Neural progenitor cell (in vitro differentiated cells): ENCODE measurements at places on chromosomes 11 and 22. TPM values are rescaled to one million over a fixed set of nuclear protein-coding genes. Genes with fewer than 3 reads are reported as not detected.

The TTC28 gene
- total RNA-seq: 44.4 and 46.2 TPM in 2 replicates

GRCh38 chr11:112225753-112226061 lies 521 bp upstream of the PTS start:
- H3K27me3 ChIP-seq: peaks cover 18% of the 10 kb centered on the region
- H3K36me3 ChIP-seq: no peaks in the 10 kb centered on the region
- peak overlapping the region; percentile 64 for H3K4me3 ChIP-seq
- H3K4me1 ChIP-seq: peaks cover 10% of the 10 kb centered on the region
- H3K27ac ChIP-seq: no peak overlapping the region

DNA sequence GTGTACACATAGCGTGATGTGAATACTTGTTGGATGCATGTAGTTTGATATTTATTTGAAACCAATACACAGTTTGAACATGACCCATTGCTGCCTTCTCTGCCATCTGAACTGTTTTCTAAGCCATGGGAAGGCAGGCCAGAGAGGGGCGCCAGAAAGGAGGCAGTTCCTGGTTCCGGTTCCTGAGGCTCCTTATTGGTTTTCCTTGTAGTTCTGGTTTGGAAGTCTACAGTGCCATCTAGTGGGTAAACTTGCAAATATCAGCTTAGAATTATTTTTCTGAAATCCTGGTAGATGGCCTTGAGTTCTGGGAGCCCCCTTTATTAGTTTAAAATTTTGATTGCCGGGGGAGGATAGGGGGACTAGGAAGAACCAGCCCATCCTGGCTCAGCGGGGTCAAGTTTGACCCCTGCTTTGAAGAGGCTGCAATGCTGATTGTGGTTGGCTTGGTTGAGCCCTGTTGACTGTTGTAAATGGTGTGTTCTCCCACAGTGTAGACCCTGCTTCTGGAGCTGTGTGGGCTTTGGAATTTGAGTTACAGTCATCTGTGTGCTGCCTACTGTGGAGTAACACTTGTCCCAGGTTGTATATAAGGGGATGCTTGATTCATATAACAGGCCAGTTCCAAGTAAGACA lies 48.4 kb downstream of the GRAMD1B start:
- peak; percentile 83 for DNase-seq
- H3K4me3 ChIP-seq: no peak overlapping the region
- H3K4me1 ChIP-seq: peaks cover 8% of the 10 kb centered on the region
- no peak overlapping the region for H3K27ac ChIP-seq

GRCh38 chr22:47356511-47357011 lies 594.1 kb downstream of the TBC1D22A start:
- H3K4me1 ChIP-seq: no peaks in the 10 kb centered on the region
- no peak overlapping the region for H3K27ac ChIP-seq
- no peak for DNase-seq
- no peaks in the 10 kb centered on the region for H3K27me3 ChIP-seq

The CRELD2 gene
- 12.2 and 22.6 TPM in 2 replicates for total RNA-seq

The H19 gene
- total RNA-seq: not detected in 2 replicates

The SLC22A8 gene
- total RNA-seq: not detected in 2 replicates

- no peaks in the 10 kb centered on the region for H3K36me3 ChIP-seq
- no peaks in the 10 kb centered on the region for H3K4me1 ChIP-seq
- no peak overlapping the region for H3K27ac ChIP-seq
- no peak overlapping the region for H3K4me3 ChIP-seq
- no peak for DNase-seq
Measured at GRCh38 chr11:102620818-102621561, 4.1 kb downstream of the MMP20 start.

The HBD gene
- total RNA-seq: not detected in 2 replicates

The MYO7A gene
- 0.97 and 2.7 TPM in 2 replicates for total RNA-seq

The PHF5A gene
- total RNA-seq: 106 and 114 TPM in 2 replicates

- H3K27me3 ChIP-seq: no peaks in the 10 kb centered on the region
- no peak for DNase-seq
- peaks cover 36% of the 10 kb centered on the region for H3K4me1 ChIP-seq
- H3K36me3 ChIP-seq: no peaks in the 10 kb centered on the region
- no peak overlapping the region for H3K4me3 ChIP-seq
Measured at GRCh38 chr11:11416917-11417316, 63.9 kb upstream of the CSNK2A3 start.

- H3K27me3 ChIP-seq: peaks cover 91% of the 10 kb centered on the region
- no peak for DNase-seq
- no peak overlapping the region for H3K4me3 ChIP-seq
- no peaks in the 10 kb centered on the region for H3K36me3 ChIP-seq
- H3K27ac ChIP-seq: no peak overlapping the region
Measured at GRCh38 chr11:111500481-111500880, 11.7 kb downstream of the BTG4 start.

The FAM168A gene
- total RNA-seq: 19.3 and 36.7 TPM in 2 replicates

- H3K27me3 ChIP-seq: no peaks in the 10 kb centered on the region
- no peaks in the 10 kb centered on the region for H3K36me3 ChIP-seq
- no peak overlapping the region for H3K27ac ChIP-seq
- DNase-seq: no peak
- no peaks in the 10 kb centered on the region for H3K4me1 ChIP-seq
Measured at GRCh38 chr11:69531071-69531716, 49.7 kb downstream of the LINC01488 start.

The ELMOD1 gene
- 0.19 TPM in 1 of 2 replicates, not detected in the other for total RNA-seq

DNA sequence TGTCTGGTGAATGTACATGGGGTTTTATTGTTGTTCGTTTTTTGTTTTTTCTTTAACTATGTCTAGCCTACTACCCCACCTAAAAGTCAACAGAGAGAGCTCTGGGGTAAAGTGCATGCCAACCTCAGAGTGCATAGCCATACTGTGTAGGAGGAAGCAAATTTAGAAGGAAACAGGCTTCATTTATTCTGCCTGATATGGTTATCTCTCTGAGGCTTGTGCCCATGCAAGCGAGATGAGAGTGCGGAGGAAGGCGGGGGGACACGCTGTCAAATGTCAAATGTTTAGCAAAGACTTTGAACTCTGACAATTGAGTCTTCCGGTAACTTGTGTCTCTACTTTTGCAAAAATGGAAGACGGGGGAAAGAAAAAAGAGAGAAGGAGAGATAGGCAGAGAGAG lies 295.5 kb downstream of the ETS1 start:
- H3K4me1 ChIP-seq: no peaks in the 10 kb centered on the region
- no peaks in the 10 kb centered on the region for H3K36me3 ChIP-seq
- H3K4me3 ChIP-seq: no peak overlapping the region
- no peak overlapping the region for H3K27ac ChIP-seq
- H3K27me3 ChIP-seq: no peaks in the 10 kb centered on the region

The C22orf31 gene
- not detected in 2 replicates for total RNA-seq

The IFITM2 gene
- 10.5 and 63.9 TPM in 2 replicates for total RNA-seq

DNA sequence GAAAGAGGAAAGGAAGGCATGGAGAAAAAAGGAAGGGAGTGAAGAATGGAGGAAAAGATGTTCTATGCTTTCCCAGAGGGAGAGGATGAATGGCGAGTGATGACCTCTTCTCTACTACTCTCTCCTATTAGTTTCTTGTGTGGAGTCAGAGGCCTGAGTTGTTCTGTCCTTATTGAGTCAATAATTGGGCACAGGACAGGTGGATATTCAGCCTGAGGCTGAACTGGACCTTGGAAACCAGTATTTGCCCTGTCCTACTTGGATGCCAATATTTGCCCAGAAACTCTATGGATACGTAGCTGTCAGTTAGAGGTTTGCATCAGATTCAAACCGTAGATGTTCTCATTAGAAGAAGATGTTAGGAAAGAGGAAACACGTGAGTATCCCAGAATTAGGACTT lies 17.6 kb upstream of the SWAP70 start:
- no peak for DNase-seq
- no peak overlapping the region for H3K4me3 ChIP-seq
- H3K4me1 ChIP-seq: no peaks in the 10 kb centered on the region
- no peaks in the 10 kb centered on the region for H3K27me3 ChIP-seq
- H3K36me3 ChIP-seq: no peaks in the 10 kb centered on the region
- H3K27ac ChIP-seq: no peak overlapping the region

- no peaks in the 10 kb centered on the region for H3K4me1 ChIP-seq
- DNase-seq: no peak
- H3K27ac ChIP-seq: no peak overlapping the region
- H3K27me3 ChIP-seq: no peaks in the 10 kb centered on the region
Measured at GRCh38 chr11:128179512-128179911, 407.8 kb downstream of the ETS1 start.

DNA sequence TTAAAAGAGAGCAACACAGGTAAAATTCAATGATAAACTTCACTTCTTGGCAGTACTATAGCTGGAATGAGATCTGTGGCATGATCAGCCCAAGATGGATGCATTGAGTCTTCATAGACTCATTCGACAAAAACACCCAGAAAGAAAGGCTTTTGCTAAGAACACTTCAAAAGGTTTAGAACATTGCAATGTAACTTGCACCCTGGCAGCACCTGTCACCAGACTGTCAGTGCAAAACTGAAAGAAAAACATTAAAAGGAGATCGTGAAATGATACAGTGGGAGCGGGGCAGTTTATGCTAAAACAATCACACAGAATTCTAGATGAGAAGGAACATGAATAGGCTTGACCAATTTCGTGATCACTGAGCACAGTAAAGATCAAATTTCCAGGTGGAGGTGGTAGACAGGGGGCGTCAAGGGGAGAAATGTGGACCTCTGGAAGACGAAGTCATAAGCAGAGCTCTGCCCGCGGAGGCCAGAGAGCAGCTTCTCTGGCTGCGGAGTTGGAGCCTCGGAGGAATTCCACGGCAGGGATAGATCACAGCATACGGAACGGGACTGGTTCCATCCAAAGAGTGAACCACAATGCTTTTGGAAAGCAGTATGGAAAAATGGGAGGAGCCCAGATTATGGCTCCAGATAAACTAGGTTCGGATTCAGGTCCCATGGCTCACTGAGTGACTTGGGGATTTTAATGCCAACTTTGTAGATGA lies 11.9 kb downstream of the VSIG10L2 start:
- no peak overlapping the region for H3K4me3 ChIP-seq
- H3K36me3 ChIP-seq: peaks cover 9% of the 10 kb centered on the region
- H3K27me3 ChIP-seq: no peaks in the 10 kb centered on the region
- H3K27ac ChIP-seq: no peak overlapping the region
- H3K4me1 ChIP-seq: no peaks in the 10 kb centered on the region

The ALX4 gene
- total RNA-seq: not detected in 2 replicates

- peak within 1 kb of the TSS; percentile 91 for H3K27ac ChIP-seq
- H3K4me1 ChIP-seq: peaks cover 25% of the 10 kb centered on the region
- peak within 1 kb of the TSS; percentile 78 for H3K4me3 ChIP-seq
- no peaks in the 10 kb centered on the region for H3K27me3 ChIP-seq
- no peaks in the 10 kb centered on the region for H3K36me3 ChIP-seq
- peak; percentile 98 for DNase-seq
Measured at GRCh38 chr22:26483439-26484359, at the start of the genes HPS4 and SRRD. Gene HPS4, minus strand, starts transcription at chr22:26483783. Its CDS starts 2,021 bp downstream, at chr22:26481762. Gene SRRD, plus strand, starts transcription at chr22:26483877. Its CDS starts 14 bp downstream, at chr22:26483891.

- no peaks in the 10 kb centered on the region for H3K27me3 ChIP-seq
- H3K27ac ChIP-seq: no peak overlapping the region
Measured at GRCh38 chr11:37857726-37858125, 1259.7 kb upstream of the RAG2 start.

DNA sequence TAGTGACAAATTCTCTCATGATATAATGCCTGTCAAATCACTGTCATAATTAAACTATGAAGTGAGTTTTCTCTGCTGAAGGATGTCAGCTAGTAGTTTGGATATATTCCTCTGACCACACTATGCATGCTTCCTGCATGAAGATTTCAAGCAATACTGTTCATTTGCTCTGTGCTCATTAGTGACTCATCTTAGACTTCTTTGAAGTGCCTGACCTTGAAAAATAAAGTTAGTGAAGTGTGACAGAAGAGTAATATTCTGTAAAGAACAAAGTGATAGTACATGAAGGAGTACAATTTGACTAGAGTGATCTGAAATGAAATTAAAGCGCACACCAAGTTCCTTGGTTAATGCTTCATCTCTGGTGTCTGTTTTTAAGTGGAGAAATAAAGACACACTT lies 629.5 kb upstream of the ANO3 start:
- H3K27me3 ChIP-seq: no peaks in the 10 kb centered on the region
- H3K4me1 ChIP-seq: no peaks in the 10 kb centered on the region
- no peak overlapping the region for H3K27ac ChIP-seq
- no peak for DNase-seq
- no peak overlapping the region for H3K4me3 ChIP-seq
- no peaks in the 10 kb centered on the region for H3K36me3 ChIP-seq

DNA sequence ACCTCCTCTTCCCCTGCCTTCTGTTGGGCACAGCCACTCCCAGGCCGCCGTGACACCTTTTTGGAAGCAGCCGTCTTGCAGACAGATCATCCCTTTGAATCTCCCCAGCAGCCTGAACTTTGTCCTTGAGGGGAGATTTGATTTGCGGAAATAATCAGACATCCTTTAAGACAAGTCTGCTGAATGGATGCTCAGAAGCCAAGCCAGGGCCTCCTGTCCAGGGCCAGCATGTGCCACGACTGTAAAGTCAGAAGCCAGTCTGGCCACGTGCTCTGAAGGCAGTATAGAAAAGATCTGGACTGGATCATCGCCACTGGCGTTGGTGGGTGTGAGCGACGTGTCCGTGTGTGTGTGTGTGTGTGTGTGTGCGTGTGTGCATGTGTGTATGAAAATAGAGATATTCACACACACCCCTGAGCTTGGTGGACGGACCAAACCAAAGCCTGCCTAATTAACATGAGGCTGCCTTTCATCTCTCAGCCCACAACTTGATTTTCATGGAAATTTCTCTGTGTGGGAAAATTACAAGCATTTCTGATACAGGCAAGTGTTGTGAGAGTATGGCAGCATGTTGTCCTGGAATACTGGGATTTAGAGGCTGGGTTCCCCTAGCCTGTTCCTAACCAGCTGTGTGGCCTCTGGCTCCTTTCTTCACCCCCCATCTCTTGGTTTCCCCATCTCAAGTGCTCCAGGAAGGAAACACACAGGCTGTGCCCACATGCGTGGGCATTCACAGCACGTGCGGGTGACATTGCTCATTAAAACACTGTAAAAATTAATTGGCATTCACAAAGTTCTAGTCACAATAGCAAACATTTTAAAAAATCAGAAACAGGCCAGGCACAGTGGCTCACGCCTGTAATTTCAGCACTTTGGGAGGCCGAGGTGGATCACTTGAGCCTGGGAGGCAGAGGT lies 61.8 kb upstream of the WNT7B start:
- H3K4me1 ChIP-seq: peaks cover 13% of the 10 kb centered on the region
- H3K4me3 ChIP-seq: no peak overlapping the region
- H3K27ac ChIP-seq: no peak overlapping the region

DNA sequence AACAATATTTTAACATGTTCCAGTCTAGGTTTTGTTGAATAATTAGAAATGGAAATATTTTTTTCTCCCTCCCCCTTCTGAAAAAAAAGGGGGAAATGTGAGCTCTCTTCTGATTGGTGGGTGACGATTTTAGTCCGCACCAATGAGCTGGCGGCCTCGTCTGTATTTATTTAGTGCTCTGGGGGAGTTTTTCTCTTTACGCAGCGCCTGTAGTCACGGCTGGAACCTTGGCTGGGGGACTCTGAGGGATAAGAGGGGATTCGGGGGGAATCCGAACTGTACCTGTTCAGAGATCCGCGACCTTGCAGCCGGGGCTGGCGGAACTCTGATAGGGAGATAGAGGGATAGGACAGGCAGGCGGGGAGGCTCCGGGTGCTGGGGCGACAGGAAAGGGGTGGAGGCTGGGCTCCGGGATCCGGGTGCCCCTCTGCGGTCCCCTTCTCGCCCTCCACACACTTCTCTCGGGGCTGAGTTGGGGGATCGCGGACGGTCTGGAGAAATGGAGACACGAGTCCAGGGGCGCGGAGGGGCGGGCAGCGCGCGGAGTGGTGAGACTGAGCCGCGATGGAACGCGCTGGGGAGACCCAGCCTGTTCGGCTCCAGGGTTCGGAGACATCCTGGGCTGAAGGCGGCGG lies 99.7 kb upstream of the HSD17B12 start:
- H3K27me3 ChIP-seq: peaks cover 100% of the 10 kb centered on the region
- no peaks in the 10 kb centered on the region for H3K36me3 ChIP-seq
- H3K27ac ChIP-seq: no peak overlapping the region
